ENCODE measurements at places on chromosomes 2 and 18.

- DNase-seq: no peak
Observed at GRCh38 chr18:71798986-71799673, 745.0 kb downstream of the CBLN2 start.

GRCh38 chr18:3048121-3048520 lies 35.2 kb upstream of the LPIN2 start:
- DNase-seq: no peak

DNA sequence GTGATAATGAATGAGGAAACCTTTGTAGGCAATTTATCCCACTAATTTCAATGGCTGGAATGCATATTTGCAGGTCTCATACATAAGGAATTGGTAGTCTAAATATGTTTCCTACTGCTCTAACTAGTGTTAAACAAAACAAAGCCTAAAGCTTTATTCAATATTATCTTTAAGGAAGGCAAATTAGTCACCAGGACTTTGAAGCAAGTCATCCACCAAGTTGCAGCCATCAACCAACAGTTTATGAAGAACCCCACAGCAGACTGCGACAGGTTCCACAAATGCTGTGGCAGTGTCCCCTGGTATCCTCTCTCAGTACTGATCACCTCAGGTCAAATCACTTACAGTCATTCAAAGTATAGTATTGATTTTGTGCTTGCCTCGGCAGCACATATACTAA lies 181.5 kb upstream of the ZFP36L2 start:
- DNase-seq: no peak

DNA sequence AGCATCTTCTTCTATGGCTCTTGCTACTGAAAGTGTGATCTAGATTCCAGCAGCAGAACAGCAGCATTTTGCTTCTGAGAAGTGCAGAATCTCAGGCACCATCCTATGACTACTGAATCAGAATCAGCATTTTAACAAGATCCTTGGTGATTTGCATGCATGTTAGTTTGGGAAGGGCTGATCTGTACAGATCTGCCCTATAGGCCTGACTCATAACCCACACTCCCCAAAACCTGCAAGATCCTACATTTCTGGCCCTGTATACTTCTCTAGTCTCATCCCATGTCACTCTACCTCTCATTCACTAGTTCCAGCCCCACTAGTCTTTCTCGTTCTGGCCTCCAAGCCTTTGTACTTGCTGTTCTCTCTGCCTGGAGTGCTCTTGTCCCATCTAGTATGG lies 15.7 kb upstream of the DARS1 start:
- no peak for DNase-seq

Measured in esophagus squamous epithelium (tissue), 5 donors.